RWPE1 (cell line): ENCODE measurements at places on chromosomes 2 and 18.

GRCh38 chr2:135997380-135997779 lies 12.0 kb upstream of the DARS1 start:
- no peak for DNase-seq

DNA sequence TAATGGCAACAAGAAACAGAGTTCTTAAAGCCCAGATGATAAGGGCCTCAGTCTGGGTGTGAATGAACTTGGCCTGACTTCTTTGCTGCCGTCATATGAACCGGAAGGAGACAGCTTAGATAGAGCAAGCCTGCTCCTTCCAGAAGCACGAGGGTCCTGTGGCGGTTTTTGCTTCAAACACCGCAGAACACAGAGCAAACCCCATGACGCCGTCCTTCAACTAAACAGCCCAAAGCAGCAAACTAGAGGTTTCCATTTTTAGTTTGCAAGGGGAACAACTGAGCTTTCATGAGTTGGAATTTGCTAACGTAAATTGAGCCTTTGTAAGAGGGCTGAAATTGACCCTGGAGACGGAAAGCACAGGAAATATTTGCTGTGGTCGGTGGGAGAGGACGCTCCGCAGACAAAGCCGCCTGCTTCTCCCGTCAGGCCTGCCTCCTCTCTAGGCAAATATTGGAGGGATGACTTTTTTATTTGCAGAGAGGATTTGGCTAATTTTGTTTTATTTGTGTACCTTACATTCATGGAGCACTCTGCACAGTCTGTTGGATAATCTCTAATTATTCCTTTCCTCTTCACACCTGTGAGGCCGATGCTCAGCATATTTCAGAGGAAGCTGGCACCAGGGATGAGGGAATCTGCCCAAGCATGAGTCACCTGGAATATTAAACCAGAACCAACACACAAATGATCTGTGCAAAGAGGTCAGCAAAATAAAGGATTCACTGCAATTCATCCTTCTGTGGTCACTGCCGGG lies 134.0 kb upstream of the NCK2 start:
- DNase-seq, result no peak

DNA sequence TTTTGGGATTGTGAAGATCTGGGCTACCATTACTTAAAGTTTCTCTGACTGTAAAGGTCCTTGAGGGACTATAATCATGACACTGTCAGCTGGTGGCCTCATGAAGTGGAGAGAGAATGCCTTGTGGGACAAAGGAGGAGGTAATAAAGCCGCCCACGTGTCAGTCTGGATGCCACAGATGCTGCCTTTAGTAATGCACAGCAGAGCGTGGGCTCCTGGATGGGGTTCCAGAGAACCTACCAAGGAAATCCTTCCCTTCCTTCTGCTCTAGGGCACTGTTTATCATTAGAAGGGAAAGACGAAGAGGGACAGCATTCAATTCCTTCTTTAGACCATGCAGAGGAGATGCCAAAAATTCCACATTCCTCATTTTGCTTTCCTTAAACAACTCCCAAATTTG lies 63.5 kb downstream of the COL5A2 start:
- no peak for DNase-seq

GRCh38 chr2:199309973-199310372 lies 147.8 kb downstream of the SATB2 start:
- no peak for DNase-seq

- no peak for DNase-seq
Measured at GRCh38 chr2:156466739-156467405, 30.7 kb downstream of the GPD2 start.

GRCh38 chr2:33091541-33092123 lies 144.9 kb downstream of the LTBP1 start:
- no peak for DNase-seq
